ENCODE measurements at places on chromosomes 16 and 17.
A peak's percentile ranks its signal among the peaks of the same experiment; 100 is the strongest.

DNA sequence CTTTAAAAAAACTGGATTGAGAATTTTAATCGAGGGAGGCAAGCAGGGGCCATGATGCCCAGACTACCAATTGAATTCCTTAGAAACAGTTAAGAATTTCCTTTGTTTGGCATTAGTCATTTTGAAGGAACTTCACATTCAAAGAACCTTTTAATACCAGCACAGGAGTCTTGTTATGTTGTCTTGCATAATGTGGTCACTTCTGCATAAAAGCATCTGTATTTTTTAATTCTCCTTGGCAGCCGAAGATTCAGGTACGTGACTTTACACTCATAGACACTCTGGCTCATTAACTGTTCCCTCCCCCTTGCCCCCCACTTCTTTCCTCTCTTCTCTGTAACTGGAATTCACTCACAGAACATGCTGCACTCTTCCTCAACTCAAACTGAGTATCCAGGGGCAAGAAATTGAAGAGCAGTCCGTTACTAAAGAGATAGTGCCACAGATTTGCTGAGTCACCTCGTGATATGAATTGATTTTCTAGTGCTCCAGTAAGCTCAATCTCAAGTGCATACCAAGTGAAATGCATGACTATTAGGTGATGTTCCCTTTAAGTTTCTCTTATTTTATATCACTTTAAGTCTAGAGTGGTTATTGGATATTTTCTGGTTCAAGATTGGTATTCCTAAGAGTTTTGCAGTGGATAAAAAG lies 572.2 kb upstream of the SOX9 start:
- DNase-seq: no peak

DNA sequence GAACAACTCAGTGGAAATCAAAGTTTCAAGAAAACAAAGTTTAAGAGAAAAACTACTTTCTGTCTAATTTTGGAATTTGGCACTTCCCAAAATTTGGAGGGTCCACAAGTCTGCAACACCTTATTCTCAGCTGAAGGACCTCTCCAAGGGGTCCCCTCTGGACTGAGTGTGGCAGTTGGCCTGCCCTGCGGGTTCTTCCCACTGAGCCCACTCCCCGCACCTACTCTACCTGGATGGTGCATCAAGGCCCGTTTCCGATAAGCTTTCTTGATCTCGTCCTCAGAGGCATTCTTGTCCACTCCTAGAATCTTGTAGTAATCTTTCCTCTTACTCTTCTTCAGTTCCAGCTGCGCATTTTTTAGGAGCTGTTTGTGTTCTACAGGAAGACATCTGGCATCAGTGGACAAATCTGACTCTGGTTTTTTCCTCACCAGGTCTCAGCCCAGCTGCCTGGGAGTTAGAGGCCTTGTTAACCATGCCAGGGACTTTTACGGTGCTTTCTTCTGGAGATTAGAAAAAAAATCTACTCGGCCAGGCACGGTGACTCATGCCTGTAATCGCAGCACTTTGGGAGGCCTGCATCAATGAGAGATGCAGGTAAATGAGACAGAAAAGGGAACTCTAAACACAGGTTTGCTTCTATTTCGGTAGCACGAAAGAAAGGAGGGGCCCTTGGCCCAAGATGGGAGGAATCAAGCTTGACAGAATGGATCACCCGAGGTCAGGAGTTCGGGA lies 15.6 kb downstream of the CNP start:
- DNase-seq: no peak

DNA sequence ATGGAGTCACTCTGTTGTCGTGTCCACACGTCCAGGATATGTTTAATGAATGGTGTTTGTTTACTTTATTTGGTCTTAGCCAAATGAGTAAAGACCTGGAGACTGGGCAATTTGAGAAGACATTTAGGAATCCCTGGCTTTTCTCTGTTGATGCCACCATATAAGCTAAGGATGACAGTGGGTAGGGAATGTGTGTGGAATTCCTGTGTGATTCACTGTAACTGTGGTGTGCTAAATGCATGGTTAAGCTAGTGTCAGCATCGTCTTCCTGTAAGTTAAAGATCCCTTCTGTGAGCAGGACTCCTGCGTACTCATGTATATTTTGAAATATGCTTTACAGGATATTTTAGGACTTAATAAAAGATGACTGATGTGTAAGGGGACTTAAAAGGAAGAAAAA lies 26.4 kb downstream of the GOSR1 start:
- no peak for DNase-seq

- DNase-seq: no peak
These were observed 17.6 kb upstream of the CD79B start for GRCh38 chr17:63949576-63950250.

GRCh38 chr17:40828454-40829044 lies 6.1 kb upstream of the KRT10 start:
- DNase-seq: no peak

DNA sequence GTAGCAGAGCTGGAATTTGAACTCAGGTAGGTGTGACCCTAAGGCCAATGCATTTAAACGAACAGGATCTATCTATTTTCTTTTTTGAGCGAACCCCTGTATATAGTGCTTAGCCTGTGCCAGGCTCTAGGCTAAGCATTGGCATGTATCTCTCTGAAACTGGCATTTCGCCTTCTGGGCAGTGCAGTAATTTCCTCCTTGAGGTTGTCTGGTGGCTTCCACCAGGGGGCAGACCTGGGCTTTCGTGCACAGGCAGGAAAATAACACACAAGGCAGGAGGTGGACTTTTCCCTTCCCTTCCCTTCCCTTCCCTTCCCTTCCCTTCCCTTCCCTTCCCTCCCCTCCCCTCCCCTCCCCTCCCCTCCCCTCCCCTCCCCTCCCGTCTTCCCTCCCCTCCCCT lies 34.4 kb upstream of the PRKCB start:
- peak; percentile 46 for DNase-seq

DNA sequence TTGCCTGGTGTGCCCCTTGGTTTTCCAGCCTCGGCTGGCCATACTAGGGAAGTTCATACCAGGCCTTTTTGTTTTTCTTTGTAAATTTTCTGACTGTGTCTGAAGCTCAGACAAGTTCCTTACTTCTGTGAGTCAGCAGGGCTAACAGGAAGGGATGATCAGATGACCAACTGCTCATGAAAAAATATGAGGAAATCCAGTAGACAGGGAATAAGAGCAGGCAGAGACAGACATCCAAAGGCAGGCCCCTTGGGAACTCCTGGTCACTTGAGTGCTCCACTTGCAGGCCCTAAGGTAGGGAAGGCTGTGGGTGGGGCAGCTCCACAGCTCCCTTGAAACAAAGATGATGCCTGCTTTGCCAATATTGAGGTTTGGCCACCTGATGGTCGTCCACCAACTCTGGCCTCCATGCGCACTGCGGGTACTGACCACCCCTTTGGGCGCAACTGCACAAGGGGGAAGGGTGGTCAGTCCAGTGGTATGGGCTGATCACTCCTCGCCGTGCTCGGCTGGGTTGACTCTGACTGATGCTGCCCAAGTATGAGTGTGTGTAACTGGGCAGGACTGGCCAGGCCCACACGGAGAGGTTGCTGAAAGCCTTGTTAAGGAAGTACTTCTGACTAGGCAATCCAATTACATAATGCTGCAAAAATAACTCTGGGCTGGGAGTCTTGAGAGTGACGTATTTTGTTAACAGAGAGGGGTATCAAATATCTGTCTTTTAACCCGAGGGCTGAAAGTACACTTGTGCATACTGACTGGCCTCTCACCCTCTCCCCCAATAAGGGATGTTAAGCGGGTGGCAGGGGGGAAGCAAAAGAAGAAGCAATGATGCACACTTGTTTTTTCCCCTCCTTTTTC lies 20.8 kb upstream of the ZFHX3 start:
- DNase-seq: no peak

Measured in right lung (tissue), 10 donors.